ENCODE measurements at places on chromosomes 12 and 14.

- DNase-seq, result no peak
These were observed 32.0 kb downstream of the DAO start for GRCh38 chr12:108911915-108912314.

GRCh38 chr14:68894802-68895703 is 84.0 kb downstream of the ACTN1 start:
- peak; percentile 41 for DNase-seq

GRCh38 chr12:15545334-15545733 is 223.0 kb downstream of the PTPRO start:
- DNase-seq, result no peak

DNA sequence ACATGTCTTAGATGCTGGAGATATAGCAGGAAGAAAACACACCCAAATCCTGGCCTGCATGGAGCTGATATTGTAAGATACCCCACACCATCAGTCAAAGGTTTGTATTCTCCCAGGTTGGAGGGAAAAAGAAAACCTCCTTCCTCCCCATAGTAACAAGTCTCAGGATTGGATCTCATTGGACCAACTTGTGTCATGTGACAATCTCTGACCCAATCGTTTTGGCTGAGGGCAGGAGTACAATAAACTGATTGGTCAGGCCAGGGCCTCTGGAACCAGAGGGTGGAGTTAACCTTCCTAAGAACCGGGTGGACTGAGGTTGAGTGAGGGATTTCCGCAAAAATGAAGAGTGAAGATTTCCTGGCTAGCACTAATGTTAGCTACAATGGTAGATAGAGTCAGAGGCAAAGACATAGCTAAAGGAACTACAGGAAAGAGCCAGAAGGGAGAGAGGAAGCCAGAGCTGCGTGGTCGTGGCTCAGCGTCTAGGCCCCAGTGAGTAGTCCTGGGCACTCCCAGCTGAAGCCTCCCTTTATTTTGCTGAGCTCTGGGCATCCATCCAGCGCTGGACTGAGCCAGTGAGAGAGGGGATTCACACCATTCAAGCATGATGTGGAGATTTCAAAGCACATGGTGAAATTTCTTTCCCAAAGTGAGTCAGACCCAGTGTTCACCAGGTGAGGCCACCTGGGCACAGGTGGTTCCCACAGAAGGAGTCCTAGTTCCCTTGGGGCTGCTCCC is 219.9 kb downstream of the AACS start:
- DNase-seq, result no peak

DNA sequence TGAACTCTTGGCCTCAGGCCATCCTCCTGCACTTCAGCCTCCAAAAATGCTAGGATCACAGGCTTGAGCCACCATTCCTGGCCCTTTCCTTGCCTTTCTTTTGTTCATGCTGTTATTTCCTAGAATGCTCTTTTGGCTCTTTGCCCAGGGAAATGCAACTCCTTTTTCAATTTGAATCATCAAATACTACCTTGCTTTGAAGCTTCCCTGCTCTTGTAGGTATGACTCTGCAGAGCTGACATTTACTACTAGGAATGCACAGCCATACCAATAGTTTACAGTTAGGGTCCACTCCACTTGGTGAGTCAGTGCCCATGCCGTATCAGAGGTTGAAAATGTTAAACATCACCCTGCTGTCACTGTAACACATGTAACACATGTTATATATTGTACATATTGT is 107.0 kb upstream of the CRY1 start:
- peak; percentile 45 for DNase-seq

DNA sequence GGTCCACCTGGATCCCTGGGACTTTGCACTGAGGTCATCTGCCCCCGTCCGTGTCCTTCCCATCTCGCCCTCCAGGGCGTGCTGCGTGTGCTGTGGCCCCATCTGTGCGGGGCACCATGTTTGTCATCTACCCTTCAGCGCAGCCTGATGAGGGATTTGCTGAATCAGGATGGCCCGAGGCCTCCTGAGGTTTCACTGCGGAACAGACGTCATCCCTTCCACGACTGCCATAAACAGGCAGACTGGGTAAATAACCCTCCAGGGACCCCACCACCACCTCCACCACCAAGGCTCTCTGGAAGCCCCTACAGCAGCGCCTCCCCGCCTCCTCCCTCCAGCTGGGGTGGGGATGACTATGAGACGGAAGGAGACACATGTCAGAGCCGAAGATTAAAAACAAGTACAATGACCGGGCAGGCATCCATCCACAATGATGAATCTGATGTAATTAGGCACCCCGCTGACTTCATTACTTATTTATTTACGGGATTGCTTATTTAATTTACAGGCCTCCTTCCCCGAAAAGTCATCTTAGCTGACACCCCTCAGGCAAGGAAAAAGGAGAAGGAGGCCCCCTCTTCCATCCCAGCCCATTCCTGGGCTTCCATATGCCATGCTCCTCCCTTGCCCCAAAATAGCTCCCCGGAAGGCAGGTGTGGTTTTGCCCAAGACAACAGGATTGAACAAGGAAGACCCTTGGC is 39.4 kb downstream of the NCOR2 start:
- DNase-seq, result peak; percentile 72

- peak; percentile 82 for DNase-seq
These were observed 63.5 kb downstream of the DYRK2 start for GRCh38 chr12:67712011-67712410.

DNA sequence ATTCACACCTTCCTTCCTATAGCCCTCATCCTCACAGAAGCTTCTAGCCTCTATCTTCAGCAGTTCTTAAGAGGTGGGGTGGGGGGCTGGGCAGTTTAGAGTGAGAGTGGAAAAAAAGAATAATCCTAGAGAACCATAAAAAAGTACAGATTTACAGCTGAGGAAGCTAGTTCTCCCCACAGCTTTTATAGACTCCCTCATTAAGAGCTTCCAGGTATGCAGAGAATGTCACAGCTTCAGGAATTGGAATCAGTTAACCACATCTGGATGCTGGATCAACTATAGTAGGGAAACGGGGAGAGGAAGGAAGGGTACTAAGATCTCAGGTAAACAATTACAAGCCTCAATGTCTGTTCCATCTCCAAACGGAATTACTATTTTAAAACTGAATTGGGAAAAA is 12.3 kb downstream of the GDF11 start:
- no peak for DNase-seq
